ENCODE measurements at places on chromosomes 3 and 15. TPM values are rescaled to one million over a fixed set of nuclear protein-coding genes. Genes with fewer than 3 reads are reported as not detected.

TMEM62 gene
- total RNA-seq = 27.4 TPM

FOXB1 gene
- total RNA-seq = not detected

GRCh38 chr3:129007792-129008191, 6.7 kb downstream of the EFCC1 start:
- no peak for DNase-seq

GRCh38 chr3:139227165-139227564, 116.7 kb upstream of the MRPS22 start:
- no peak for DNase-seq

- DNase-seq = no peak
Measured at GRCh38 chr3:125239266-125239665, 26.7 kb upstream of the SLC12A8 start.

DNA sequence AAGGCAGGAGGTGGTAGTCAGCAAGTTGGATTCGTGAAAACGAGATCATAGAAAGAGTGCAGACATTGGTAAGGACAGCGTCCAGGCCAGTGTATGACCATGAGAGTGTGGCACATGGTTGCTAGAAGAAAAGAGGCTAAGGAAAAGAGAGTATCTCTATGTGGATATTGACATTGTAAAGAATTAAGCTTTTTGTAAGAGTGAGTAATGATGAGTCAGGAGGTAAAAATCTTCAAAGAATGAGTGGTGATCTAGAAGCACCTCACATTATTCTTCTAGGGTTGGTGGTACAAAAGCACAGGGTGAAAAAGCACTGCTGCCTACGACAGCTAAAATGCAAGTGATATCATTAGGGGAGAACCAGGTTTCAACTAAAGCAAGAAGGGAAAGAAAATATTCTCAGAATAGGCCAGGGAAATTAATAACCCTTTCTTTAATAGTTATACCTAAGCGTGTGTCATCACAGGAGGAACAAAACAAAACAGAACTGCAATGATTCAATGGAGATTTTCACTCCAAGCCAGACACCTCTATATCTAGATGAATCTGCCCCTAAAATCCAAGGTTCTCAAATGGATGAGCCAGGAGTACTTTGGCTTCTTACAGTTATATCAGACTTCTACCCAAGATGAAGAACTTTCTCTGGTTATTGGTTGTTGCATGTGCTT, 884.7 kb downstream of the NAALADL2 start:
- DNase-seq = peak; percentile 93

DNA sequence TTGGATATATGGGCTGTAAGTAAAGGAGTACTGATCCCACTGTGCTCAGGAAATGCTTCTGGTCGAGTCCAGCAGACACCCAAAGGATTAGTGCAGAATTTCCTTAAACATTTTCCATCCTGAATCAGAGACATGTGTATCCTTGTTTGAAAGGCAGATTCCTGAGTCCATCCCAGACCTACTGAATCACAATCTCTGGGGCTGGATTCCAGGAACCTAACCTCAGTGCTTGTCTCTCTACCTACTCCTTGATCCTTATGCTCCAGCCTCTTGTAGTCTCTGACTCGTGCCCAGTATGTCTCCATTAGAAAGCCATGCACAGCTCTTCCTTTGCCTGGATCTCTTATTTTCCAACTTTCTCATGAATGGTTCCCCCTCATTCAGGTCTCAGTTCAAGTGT, 585.8 kb downstream of the NLGN1 start:
- DNase-seq = peak; percentile 46

GRCh38 chr15:84973492-84974460, 7.9 kb upstream of the PDE8A start:
- peak; percentile 34 for DNase-seq

Data from HT1080 (cell line).